ENCODE measurements at places on chromosomes 5 and 9. TPM values are rescaled to one million over a fixed set of nuclear protein-coding genes. Genes with fewer than 3 reads are reported as not detected.

Gene CD180
- polyA plus RNA-seq, result 0.80 TPM

Gene SH3TC2
- 0.91 TPM for polyA plus RNA-seq

Gene SPAG8
- polyA plus RNA-seq, result 2.0 TPM

Gene NDUFB6
- 72.8 TPM for polyA plus RNA-seq

Gene DMRTA1
- polyA plus RNA-seq, result 0.05 TPM

DNA sequence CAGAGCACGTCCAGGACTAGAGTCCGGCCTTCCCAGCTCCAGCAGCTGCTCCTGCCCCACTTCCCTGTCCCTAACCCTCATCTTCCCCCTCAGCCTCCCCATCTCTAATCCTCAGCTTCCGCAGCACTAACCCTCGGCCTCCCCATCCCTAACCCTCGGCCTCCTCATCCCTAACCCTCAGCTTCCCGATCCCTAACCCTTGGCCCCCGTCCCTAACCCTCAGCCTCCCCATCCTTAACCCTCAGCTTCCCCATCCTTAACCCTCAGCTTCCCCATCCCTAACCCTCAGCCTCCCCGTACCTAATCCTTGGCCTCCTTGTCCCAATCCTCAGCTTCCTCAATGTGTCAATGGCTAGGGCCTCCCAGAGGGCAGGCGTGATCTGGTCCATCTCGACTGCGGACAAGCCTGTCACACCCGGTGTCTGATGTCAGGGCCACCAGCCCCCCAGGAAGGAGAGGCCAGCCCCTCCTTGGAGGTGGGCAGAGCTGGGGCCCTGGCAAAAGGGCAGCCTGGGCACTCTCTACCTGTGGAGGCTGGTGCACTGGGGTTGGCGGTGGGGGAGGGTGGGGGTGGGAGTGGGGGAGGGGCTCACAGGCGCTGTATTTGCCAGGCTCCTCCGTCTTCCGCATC lies 1.4 kb downstream of the OBP2B start:
- no peak overlapping the region for H3K27ac ChIP-seq
- H3K36me3 ChIP-seq, result no peaks in the 10 kb centered on the region

DNA sequence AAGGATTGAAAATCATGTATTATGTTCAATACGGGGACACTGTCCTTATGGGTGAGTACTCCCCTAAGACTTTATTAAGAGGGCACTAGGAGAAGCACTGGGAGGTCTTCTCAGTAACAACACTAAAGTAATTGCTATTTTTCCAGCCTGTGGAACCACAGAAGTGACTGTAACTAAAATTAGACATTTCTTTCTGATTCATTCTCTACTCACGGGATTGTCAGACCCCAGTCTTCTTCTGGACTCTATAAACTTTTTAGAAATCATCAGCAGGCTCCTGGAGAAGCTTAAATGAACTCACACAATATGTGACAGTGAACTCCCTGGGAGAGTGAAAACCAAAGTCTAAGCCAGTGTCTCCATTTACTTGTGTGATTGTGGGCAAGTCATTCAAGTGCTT lies 14.5 kb downstream of the TLR4 start:
- no peaks in the 10 kb centered on the region for H3K36me3 ChIP-seq
- no peak overlapping the region for H3K27ac ChIP-seq
- DNase-seq, result no peak
- no peak overlapping the region for H3K4me3 ChIP-seq
- no peaks in the 10 kb centered on the region for H3K4me1 ChIP-seq
- H3K27me3 ChIP-seq, result no peaks in the 10 kb centered on the region

- DNase-seq, result no peak
- peak overlapping the region; percentile 74 for H3K27ac ChIP-seq
- peaks cover 26% of the 10 kb centered on the region for H3K36me3 ChIP-seq
- H3K4me3 ChIP-seq, result peak overlapping the region; percentile 87
Observed at GRCh38 chr5:172642926-172643871, 2.1 kb downstream of the NEURL1B start.

DNA sequence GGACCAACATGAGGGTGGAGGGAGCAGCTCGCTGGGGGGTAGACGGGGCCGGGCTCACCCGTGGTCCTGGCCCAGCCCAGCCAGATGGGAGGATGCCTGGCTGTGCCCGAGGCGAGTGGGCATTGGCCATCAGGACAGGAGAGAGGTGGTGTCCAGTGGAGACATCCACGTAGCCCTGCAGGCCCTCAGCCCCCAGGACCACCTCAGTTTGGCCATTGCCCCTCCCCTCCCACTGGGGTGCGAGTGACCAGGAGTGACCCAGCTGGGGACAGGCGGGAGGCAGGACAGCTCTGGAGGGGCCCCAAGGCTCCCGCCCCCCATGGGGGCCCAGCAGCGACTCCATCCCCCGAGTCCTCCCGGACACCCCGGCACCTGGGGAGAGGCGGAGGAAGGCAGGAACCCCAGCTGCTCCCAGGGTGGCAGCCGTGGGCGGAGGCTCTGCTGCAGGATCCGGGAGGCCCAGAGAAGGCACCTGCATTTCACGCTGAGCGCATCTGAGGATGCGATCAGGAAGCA lies 8.3 kb downstream of the NOXA1 start:
- peaks cover 10% of the 10 kb centered on the region for H3K4me1 ChIP-seq
- no peak overlapping the region for H3K4me3 ChIP-seq
- DNase-seq, result no peak
- no peak overlapping the region for H3K27ac ChIP-seq
- no peaks in the 10 kb centered on the region for H3K27me3 ChIP-seq

DNA sequence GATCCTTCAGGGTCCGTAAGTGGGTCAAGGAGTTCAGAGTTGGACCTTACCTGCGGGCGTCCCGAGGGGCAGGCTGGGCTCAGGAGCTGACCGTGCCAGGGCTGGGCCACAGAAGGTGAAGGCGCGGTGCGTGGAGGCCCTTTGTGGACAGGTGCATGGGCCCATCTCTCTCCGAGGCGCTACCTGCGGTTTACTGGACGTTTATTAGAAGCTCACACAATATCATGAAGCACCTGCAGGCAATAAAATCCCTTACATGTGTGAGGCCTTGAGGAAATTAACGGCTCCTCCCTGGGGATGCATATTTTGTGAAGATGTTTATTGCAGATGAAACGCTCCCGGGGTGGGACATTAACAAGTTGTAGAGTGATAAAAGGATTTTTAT lies 79.8 kb upstream of the LMX1B start:
- peaks cover 47% of the 10 kb centered on the region for H3K4me1 ChIP-seq
- no peak for DNase-seq
- no peaks in the 10 kb centered on the region for H3K36me3 ChIP-seq
- H3K27ac ChIP-seq, result no peak overlapping the region
- H3K4me3 ChIP-seq, result no peak overlapping the region
- H3K27me3 ChIP-seq, result peaks cover 44% of the 10 kb centered on the region

DNA sequence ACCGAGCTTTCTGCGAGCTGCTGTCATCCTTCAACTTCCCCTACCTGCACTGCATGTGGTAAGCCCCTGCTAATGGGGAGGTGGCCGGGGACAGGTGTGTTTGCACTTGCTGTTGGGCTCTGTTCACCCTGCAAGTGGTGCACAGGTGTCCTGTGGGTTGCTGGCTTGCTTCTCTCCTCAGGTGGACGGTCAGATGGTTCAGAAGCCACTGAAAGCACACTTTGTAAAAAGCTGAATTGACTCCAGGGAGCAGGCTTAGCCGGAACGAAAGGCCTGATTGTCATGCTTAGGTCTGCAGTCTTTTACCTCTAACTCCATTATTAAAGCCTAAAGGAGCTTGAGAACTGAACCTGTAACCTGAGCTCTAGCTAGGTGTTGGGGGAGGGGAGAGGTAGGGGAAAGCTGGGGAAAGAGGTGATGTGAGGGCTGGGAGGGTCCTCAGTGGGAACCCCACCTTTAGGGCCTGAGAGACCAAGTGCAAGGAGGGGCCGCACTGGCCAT lies 37.6 kb downstream of the ACER2 start:
- H3K36me3 ChIP-seq, result no peaks in the 10 kb centered on the region
- H3K27ac ChIP-seq, result no peak overlapping the region
- peaks cover 2% of the 10 kb centered on the region for H3K4me1 ChIP-seq

- H3K4me1 ChIP-seq, result no peaks in the 10 kb centered on the region
- H3K27ac ChIP-seq, result no peak overlapping the region
- no peaks in the 10 kb centered on the region for H3K36me3 ChIP-seq
- no peak overlapping the region for H3K4me3 ChIP-seq
- DNase-seq, result peak; percentile 42
Observed at GRCh38 chr9:36961561-36962325, 72.3 kb downstream of the PAX5 start.
